ENCODE measurements at places on chromosomes 16 and 17.

DNA sequence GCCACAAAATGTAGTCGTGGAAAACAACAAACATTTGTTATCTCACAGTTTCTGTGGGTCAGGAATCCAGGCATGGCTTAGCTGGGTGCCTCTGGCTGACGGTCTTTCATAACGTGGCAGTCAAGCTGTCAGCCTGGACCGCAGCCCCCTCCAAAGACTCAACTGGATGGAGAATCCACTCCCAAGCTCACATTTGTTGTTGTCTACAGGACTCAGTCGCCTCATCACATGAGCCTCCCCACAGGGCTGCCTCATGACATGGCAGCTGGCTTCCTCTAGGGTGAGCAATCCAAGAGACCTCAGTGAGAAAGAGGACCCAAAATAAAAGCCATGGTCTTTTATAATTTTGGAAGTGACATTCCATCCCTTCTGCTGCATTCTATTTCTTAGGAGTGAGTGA is 34.7 kb upstream of the AKAP1 start:
- no peak for DNase-seq

- no peak for DNase-seq
These were observed 54.9 kb upstream of the MYH10 start for GRCh38 chr17:8685381-8685780.

DNA sequence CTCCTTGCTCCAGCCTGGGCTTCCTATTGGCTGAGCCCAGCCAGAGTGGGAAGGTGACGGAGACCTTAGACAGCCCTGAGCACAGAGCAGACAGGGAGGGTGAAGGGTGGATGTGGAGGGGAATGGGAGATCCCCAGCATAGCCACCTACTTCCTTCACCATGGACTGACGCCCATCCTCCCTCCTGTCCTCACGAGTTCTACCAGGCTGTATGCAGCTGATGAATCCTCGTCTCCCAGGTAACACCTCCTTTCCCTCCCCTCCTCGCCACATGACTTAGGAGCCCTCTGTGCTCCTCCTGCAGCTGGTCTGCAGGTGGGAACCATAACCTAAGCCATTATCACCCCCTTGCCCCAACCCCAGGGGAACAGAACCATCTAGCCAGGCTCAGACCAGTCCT is 9.0 kb upstream of the CRHR1 start:
- no peak for DNase-seq

DNA sequence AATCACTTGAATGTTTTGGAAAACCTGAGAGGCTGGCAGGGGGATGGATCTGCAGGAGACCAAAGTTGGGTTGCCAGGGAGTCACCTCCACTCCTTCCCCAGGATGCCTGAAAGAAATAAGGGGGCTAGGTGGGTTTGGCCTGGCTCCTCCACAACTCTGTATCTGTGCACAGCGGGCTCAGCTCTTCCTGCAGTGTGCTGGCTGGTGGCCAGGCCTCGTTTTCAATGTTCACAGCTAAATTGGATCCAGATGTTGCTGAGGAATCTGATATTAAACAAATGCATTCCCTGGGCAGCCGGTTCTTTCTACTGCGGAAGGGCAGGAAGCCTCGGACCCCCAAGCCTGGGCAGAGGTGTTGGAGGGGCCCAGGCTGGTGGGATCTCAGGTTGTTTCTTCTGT is 106.2 kb downstream of the N4BP1 start:
- peak; percentile 32 for DNase-seq

Measured in ELR (cell line).